Left ventricle myocardium inferior (tissue), 1 donor: ENCODE measurements at places on chromosomes 16 and 17. TPM values are rescaled to one million over a fixed set of nuclear protein-coding genes. Genes with fewer than 3 reads are reported as not detected.
A peak's percentile ranks its signal among the peaks of the same experiment; 100 is the strongest.

MT1E gene
- 126 TPM for total RNA-seq

DNA sequence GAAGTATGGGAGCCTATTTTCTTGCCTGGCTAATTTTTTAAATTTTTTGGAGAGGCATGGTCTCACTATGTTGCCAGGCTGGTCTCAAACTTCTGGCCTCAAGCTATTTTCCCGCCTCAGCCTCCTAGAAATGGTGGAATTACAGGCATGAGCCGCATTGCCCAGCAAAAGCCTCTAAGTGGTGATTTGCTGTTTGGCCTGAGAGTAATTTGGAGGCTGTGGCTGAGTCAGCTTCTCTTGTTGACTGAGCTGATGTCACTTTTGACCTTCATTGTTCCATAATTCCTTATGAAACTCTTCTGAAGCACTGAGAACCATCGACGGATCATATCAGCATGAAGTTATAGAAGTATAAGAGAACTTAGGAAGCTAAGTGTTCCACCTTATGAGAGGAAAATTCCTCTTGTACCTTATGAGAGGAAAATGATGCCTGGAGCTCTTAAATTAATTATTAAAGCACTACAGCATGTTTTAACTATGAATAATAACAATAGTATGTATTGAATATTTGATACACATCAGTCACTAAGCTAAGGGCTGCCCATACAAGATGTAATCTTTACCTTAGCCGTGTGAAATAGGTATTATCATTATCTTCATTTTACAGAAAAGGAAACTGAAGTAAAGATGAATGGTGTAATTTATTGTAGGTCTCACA is 220.8 kb upstream of the MON1B start:
- DNase-seq = no peak

SCRN2 gene
- 27.1 TPM for total RNA-seq

DNA sequence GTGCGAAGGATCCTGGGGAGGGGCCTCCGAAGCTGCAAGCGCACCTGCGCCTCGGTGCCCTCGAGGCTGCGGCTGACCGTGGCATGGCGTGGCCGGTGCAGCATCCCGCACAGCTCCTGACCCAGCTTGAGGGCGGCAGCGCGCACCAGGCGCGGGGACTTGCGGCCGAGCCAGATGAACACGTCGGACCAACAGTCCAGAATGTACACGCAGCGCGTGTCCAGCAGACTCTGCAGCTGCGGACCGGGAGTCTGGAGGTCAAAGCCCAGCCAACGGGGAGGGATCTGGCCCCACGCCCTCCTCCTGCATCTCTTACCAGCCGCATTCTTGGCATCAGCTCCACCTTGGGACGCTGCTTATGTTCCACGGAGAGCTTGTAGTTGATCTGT is 10.9 kb downstream of the FLII start:
- DNase-seq = peak; percentile 48

DNA sequence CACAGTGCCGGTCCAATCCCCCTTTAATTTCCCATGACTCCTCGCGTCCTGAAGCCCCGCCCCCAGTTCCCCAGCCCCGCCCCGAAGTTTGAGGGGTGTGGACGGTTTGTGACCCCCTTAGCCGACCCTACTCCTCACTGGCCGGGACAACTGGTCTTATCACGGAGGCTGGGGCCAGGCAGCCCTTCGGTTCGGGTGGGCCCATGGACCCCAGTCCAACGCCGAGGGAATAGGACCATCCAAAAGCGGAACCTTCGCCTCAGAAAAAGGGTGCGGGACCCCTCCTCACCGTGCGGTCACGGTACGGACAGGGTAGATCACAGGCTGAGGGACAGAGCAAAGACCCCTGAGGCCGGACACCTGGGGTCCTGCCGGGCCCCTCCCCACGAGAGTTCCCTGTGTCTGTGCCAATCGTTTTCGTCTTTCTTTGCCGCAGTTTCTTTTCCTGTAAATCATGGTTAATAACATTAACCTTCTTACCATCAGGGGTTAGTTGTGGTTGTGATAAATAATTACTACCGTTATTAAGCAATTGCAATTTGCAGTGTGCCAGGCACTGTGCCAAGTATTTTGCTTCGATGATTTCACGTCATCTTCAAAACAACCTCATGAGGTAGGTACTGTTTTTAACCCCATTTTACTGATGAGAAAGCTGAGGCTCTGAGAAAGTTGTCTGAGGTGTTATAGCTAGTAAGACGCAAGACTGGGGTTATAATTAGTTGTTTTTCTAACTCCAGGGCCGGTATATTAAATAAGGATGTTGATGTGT is 543 bp downstream of the TMUB2 start:
- DNase-seq = no peak

DNA sequence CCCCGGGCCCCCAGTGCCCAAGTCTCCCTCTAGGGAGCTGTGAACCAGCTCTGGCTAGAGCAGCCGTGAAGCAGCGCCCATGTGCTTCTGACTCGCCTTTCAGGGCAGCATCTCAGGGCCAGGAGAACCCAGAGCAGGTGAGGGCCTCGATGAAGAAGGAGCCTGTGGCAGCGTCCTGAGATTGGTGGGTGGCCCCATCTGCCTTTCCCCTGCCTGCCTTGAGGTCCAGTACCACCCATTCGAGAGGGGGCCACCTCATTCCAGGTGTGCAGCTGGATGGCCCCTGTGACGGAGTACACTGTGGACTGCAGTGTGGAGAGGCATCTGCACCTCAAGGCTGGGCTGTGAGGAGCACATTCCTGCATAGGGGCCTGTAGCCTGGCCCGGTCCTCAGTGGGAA is 167.3 kb upstream of the ZNF267 start:
- DNase-seq = no peak

DNA sequence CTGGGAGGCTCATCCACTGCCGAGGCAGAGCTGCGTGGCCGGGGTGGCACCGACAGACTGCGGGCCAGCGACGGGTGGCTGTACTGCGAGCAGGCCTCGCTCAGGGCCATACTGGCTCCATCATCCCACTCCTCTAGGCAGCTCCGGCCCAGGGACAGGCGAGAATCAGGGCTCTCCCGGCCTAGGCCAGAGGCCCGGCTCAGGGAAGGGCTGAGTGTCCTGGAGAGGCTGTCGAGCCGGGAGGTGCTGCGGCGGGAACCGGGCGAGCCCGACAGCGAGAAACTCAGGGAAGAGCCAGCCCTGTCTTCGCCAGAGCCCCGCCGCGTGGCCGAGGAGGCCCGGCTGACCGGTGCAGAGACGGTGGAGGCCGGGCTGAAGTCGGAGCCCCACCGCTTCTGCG is 37.4 kb downstream of the PIPOX start:
- no peak for DNase-seq

EIF5A gene
- total RNA-seq = 250 TPM

UBN1 gene
- 41.1 TPM for total RNA-seq

- DNase-seq = peak; percentile 29
Observed at GRCh38 chr17:18187821-18188761, 4.5 kb downstream of the ALKBH5 start.

DNA sequence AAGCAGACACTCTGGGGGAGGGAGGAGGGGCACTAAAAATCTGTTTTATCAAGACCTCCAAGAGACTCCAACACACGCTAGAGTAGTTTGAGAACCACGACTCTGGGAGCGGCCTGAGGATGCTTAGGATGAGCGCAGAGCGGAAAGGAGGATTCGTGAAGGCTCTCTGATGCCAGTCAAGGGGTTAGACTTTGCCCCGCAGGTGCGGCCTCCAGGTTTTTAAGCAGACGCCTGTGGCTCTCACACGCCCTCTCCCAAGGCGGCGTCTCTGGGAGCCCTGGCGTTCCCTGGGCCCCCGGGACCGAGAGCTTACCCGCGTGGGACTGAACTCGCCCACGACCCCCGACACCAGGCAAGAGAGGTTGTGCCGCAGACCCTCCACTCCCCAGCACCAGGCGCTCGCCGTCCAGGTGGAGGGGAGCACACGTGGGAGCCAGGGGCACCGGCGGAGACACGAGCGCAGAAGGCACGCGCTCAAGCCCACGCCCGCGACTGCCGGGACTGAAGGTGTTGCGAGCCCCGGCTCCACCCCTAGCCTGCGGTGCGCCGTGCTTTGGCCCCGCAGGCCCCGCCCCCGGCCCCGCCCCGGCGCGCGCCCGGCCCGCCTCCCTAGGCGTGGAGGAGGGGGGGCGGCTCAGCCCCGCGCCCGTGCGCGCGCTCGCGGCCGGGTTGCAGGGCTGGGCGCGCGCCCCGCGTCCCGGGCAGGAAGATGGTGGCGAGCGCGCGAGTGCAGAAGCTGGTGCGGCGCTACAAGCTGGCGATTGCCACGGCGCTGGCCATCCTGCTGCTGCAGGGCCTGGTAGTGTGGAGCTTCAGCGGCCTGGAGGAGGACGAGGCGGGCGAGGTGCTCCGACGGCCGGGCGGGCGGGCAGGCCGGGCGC is at the start of gene XYLT2:
XYLT2 (plus strand) TSS at position 695 of the 881 bp plus-strand sequence; CDS start at position 710, 15 bp downstream.
- peak; percentile 90 for DNase-seq

DNA sequence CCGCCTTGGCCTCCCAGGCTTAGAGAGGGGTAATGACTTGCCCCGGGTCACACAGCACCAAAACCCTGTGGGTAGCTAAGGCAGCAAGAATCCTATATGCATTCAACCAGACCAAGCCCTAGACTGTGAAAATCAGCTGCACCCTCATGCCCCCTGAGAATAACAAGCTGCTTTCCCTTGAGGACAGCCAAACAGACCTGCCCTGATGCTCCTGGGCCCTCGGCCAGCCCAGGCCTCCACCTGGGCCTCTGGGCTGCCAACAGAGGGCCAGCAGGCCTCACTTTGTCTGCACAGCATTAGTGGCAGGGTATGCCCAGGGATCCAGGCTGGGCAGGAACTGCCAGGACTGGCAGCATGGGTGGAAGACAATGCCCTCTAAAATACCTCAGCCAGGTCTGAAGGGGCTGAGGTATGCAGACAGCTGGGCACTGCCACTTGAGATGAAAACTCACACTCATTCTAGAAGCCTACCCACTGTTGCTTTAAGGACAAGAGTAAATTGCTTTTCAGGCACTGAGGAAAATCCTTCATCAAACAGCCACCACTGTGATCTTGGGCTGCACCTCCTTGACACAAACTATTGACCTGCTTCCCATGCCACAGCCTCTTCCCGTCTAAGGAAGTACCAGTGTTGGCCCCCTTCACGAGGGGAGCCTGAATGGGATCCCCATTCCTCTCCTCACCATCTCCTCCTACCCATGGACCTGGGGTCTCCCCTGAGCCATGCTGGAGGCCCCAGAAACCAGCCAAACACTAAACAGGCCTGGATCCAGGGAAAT is 8.8 kb downstream of the ST3GAL2 start:
- DNase-seq = no peak

DNA sequence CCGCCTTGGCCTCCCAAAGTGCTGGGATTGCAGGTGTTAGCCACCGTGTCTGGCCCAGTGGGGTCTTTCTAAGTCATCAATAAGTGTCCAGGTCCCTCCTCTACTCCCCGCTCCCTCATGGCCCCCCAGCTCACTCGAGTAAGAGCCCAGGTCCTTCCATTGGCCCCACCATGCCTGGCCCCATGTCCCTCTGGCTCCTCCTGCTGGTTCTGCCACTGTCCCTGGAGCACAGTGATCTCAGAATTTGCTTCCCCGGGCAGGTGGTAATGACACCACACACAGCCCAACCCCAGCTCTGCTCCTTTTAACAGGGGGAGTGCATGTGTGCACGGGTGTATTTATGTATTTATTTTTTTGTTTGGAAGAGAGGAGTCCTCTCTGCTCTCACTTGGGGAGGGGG is 19.6 kb downstream of the MGAT5B start:
- DNase-seq = no peak

GRCh38 chr17:37137070-37137610 is 188.4 kb downstream of the AATF start:
- no peak for DNase-seq

P4HB gene
- 267 TPM for total RNA-seq

HID1 gene
- 7.2 TPM for total RNA-seq
